ENCODE measurements at places on chromosomes 1 and 21.

- DNase-seq, result no peak
Measured at GRCh38 chr1:244968471-244968871, 104.1 kb upstream of the HNRNPU start.

GRCh38 chr1:87334351-87335174 lies 5.9 kb downstream of the LMO4 start:
- DNase-seq, result no peak

- DNase-seq, result no peak
Measured at GRCh38 chr1:198267921-198268320, 111.1 kb downstream of the NEK7 start.

DNA sequence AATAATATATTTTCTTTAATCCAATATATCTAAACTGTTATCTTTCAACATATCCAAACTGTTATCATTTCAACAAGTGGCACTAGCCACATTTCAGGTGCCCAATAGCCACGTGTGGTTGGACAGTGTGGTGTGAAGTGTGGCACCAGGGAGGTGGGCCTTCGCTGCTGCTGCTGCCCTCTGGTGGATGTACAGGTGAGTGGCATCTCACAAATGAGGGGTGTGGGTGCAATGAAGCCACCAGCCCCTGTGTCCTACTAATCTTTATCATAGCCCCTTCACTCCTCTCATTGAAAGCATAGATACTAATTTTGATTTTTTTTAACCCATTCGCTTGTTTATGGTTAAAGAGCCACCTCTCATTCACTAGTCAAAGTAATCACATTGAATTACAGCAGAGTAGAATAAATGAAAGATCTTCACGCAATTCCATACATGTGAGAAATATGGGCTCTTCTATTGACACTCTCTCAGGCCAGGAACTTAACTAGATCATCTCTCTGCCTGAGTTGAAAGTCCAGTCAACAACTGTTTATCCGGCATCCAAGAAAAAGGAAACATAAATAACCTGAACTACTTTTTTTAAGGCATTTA lies 499.2 kb downstream of the OMA1 start:
- DNase-seq, result no peak

Measured in amniotic stem cell (primary cell).